ENCODE measurements at places on chromosomes 1 and 21.

DNA sequence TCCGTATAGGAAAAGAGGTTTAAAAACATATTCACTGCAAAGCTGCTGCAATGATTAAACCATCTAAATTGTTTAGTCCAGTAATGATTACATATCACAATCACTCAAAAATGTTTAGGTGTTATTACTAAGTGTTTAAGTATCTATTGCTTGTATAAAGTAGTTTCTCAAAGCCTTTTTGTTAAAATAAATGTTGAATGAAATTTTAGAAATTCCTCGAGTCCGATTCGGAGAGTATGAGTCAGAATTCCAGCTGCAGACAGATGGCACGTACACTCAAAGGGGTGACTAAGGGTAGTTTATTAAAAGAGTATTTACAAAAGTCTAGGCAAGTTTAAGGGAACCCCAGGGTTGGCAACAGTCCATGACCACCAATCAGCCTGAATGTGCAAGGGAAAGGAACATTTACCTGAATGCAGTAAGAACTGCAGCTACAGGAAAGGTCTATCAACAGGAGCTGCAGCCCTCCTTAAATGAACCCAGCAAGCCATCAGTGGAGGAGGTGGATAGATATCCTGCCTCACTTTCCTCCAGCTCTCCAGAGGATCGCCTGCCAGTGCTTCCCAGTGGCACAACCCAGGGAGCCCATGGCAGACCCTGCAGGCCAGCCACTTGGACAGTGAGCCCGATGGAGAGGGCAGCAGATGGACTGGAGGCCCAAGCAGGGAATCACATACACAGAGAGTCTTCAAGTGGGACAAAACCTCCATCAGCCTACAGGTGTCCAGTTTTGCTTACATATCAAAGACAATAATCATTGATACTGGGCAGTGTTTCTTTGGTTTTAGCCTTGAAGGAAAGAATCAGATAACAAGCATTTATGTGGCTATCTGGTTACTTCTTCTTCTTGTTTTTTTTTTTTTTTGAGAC, 92.1 kb upstream of the SLC44A3 start:
- peak; percentile 83 for DNase-seq

GRCh38 chr1:234840253-234840652, 230.3 kb upstream of the IRF2BP2 start:
- DNase-seq = no peak

DNA sequence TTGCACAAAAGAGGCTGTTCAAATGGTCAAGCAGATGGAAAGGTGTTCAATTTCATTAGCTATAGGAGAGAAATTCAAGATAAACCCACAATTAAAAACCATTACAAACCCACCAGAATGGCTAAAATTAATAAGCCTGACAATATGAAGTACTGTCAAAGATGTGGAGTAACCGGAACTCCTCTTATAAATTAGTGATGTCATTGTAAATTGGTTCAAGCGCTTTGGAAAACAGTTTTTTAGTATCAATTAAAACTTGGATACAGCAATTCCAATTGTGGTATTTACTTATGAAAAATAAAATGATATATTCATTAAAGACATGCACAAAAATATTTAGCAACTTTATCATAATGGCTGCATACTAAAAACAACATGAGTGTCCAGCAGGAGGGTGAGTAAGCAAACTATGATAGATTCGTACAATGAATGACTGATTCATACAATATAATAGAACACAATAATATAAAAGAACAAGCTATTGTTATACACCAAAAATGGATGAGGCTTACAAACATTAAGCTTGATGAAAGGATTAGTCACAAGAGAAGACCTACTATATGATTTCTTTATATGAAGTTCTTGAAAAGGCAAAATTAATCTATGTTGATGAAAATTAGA, 38.4 kb upstream of the FGGY start:
- no peak for DNase-seq

DNA sequence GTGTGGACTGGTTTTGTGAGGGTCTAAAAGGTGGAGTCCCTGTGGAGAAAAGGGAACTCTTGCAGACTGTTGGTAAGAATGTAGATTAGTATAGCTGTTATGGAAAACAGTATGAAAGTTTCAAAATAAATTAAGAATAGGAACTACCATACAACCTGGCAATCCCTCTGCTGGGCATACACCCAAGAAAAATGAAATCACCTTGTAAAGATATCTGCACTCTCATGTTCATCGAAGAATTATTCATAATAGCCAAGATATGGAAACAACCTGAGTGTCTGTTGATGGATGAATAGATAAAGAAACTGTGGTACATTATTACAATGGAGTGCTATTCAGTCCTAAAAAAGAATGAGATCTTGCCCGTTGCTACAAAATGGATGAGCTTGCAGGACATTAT, 109.6 kb downstream of the TBX19 start:
- DNase-seq = no peak

GRCh38 chr21:28233536-28234220, 759.0 kb downstream of the LTN1 start:
- no peak for DNase-seq

GRCh38 chr1:81458186-81458585, 342.5 kb upstream of the ADGRL2 start:
- no peak for DNase-seq

DNA sequence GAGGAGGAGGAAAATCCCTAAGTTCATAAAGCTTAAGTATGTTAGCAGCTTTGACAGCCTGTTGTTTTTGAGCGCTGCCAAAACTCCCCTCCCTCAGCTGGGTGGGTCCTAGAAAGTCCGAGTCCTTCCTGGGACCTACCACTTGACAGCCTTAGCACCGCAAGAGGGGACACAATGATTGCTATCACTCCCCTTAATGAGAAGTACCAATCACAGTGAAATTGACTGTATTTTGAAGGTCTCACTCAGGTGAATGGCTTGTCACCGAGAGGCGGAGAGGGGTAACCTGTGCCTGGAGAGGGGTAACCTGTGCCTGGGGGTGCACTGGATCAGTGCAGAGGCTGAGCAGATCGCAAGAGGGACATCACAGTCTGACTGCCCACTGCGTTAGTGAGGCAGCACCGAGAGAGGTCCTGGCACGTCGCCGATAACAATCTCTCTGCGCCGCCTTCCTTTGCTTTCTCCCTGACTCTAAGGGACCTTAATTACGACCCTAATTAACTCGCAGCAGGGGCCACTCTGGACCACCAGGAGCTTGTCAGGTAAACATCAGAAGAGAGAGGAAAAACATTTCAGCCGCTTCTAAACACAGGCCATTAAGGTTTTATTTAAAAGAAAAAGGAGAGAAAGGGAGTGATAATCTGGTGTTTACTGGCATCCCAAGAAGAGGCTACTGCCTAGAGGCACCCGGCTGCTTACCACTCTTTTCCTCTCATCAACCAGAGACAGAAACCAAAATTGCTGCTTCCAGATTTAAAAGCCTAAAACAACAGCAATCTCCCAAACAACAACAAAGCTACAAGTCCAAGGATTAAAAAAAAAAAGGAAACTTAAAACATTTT, 25.7 kb upstream of the KCNK1 start:
- DNase-seq = no peak

DNA sequence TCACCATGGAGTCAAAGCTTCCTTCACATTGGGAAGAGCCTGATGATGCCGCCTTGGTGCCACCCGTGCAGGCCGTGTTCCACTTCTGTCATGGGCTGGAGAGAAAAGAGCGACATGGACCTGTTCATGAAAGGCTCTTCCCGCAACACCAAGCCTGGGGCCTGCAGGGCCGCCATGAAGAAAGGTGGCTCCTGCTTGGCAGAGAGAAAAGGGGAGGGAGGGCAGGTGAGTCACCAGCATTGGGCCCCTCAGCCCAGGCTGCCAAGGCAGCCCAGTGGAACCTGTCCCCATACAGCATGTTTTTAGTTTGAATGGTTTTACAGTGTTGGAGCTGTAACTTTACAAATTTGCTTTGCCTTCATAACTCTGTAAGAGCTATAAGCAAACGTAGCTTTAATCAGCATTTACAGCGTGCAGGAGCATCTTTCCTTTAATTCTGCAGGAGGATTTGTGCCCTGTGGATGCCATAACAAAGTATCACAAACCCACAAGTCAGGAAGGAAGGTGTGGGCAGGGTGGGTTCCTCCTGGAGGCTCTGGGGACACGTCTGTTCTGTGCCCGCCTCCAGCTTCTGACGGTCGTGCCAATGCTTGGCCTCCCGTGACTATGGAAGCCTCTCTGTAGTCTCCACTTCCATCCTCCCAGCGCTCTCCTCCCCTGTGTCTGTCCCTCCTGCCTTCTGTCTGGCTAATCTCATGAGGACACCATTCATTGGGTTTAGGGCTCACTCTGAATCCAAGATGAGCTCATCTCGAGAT, 49.1 kb downstream of the RIPK4 start:
- no peak for DNase-seq

DNA sequence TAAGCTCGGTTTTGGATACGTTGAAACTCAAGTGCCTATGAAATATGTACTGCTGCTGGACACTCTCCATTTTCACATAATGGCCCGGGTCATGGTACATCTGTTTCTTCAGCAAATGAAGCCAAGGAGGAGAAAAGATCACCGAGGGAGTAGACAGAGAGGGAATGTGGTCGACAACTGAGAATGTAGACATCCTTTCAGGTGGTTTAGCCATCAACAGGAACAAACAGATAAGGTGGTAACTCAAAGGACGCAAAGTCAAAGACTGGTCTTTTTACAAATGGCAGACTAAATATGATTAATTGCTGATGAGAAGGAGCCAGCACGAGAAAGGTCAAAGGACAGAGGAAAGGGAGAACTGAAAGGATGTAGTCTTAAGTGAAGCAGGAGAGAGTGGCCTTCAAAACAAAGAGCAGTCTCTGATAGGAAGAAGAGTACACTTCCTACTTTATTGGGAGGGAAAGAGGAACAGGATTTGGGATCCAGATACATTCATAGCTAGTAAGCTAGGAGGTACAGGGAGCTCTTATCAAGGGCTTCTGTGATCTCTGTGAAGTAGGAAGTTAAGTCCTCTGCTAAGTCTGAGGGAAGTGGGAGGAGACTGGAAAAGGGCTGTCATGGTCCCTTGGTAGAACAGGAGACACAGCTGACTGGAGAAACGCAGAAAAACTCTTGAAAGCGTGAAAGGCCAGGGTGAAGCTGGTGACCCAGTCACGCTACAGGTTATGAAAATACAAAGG, 28.3 kb downstream of the NUP133 start:
- DNase-seq = no peak

DNA sequence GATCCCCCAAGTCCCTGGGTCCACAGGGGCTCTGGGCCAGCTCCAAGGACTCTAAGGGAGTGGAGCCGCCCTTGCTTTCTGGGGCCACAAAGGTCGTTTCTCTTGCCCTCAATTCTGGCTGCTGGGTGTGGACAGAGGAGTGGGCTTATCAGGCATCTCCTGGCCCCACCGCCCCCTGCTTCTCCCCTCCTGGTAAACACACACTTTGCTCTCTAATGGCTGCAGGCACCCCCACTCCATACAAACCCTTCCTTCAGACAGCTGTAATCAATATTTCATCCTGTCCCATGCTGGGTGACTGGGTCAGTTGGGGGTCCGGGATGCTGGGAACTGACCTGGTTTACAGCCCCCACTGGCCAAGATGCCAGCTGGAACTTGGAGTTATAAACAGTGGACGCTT, 67.5 kb downstream of the PRDM16 start:
- no peak for DNase-seq

- DNase-seq = peak; percentile 51
Measured at GRCh38 chr1:201763455-201764140, 65.4 kb upstream of the IPO9 start.

- no peak for DNase-seq
Measured at GRCh38 chr21:20739421-20739820, 258.8 kb upstream of the NCAM2 start.

GRCh38 chr21:45180246-45180599, 105.8 kb downstream of the ADARB1 start:
- DNase-seq = no peak

DNA sequence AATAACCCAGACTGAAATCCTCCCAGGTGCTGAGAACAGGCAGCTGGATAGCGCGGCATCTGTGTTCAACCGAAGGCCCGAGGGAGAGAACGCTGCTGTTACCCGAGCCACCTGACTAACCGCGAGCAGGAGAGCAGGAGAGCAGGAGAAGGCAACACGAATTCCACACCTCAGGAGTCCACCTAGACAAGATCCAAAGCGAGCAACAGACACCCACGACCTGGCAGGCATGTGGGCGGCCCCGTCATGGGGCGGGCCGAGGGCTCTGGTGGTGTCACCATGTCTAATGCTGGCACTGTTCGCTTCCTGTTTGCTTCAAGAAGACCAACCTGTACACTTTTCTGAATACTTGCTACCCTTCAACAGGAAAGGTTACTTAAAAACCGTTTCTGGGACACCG, 20.9 kb upstream of the SPATC1L start:
- no peak for DNase-seq

- DNase-seq = no peak
Measured at GRCh38 chr1:20462397-20462796, 23.6 kb downstream of the CAMK2N1 start.

DNA sequence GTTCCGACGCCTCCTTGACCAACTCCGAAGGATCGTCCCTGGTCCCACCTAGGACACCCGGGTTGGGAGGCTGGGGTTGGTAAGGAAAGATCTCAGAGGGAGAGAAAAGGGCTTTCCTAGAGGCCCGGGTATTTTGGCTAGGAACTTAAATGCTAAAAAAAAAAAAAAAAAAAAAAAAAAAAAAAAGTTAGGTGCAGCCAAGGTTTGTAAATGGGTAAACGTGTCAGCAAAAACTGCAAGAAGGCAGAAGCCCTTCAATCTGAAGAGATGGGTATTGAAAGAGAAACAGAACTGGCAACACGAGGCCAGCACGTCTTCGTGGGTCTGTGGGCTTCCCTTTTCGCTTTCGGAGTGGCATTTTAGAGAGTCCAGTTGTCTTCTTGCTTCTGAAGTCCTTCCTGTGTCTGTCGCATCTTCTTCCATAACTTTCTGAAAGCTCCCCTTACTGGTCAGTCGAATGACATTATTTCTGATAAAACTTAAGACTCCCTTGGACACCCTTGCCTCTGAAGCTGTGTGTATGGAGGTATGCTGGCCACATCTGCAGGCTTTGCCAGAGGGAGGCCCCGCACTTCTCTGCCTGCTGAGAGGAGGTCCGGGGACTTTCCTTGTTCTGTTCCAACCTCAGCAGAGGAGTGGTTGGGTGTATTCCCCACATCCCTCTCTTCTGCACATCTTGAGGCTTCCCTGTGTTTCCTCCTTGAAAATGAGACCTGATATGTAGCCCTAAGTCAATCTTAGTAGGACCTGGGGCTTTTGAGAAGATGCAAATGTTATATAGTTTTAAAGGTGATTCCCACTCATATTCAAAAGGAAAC, 745 bp downstream of the RCSD1 start:
- no peak for DNase-seq

DNA sequence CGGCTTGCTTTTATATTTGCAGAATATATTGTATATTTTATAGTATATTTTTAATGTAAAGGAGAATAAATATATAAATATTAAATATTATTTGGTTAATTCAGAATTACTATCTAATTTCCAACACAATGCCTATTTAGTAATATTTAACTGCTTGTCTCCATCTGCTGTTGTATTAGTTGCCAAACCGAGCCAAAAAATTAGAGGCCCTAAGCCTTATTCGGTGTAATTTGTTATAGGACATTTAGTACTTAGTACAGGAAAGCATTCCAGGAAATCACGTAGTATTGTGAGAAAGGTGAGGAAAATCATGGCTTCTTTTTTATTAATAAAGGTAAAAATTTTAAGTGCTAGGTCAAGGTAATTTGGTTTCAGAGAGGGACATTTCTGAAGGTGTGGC, 93.8 kb downstream of the DNM3 start:
- DNase-seq = no peak

GRCh38 chr1:17316704-17317103, 8.7 kb downstream of the PADI4 start:
- DNase-seq = no peak

Measured in fibroblast of pulmonary artery (primary cell).